ELR (cell line): ENCODE measurements at places on chromosomes 6 and 20.
A peak's percentile ranks its signal among the peaks of the same experiment; 100 is the strongest.

GRCh38 chr6:71724456-71725125 is 161.8 kb upstream of the RIMS1 start:
- DNase-seq, result no peak

- DNase-seq, result no peak
These were observed 25.8 kb downstream of the PRL start for GRCh38 chr6:22271081-22271480.

GRCh38 chr6:29926413-29927274 is 15.7 kb upstream of the HLA-A start:
- DNase-seq, result peak; percentile 24

DNA sequence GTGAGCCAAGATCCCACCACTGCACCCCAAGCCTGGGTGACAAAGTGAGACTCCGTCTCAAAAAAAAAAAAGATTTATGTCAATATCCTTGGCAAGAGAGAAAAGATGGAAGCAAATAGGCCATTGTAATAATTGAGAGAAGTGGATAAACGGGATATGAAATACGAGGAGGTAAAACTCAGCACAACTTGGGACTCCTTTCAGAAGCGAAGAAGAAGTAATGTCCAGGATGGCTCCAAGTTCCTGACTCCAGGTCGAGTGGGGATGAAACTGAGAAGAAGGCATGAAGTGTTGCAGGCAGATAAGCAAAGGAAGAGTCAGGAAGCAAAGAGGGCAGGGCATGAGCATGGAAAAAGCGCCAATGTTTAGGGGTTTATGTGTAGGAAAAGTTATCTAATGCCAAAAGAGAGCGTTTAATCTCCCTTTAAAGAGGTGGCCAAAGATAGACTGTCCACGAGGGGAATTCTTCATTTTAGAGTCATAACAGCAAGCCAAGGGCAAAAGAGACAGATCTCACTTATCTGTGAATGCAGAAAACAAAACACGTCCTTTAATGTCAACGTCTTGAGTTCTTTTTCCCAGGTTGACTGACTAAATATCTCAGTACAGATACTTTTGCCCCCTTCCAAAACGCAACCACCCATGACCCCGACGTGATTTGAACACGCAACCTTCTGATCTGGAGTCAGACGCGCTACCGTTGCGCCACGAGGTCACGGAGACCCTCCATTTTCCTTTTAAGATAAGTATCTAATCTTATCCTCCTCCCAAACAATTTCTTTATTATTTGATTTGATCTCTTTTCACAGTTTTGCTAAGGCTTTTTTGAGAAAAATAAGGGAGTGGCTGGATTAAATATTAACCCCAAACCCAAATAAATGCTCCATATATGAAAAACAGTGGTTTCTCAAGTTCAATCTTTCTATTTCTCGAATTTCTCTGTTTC is 46.3 kb upstream of the BTN3A2 start:
- peak; percentile 42 for DNase-seq

GRCh38 chr6:37005827-37006567 is 542 bp downstream of the FGD2 start:
- no peak for DNase-seq

- DNase-seq, result no peak
These were observed 838 bp upstream of the NKX2-2 start for GRCh38 chr20:21514553-21515251.

DNA sequence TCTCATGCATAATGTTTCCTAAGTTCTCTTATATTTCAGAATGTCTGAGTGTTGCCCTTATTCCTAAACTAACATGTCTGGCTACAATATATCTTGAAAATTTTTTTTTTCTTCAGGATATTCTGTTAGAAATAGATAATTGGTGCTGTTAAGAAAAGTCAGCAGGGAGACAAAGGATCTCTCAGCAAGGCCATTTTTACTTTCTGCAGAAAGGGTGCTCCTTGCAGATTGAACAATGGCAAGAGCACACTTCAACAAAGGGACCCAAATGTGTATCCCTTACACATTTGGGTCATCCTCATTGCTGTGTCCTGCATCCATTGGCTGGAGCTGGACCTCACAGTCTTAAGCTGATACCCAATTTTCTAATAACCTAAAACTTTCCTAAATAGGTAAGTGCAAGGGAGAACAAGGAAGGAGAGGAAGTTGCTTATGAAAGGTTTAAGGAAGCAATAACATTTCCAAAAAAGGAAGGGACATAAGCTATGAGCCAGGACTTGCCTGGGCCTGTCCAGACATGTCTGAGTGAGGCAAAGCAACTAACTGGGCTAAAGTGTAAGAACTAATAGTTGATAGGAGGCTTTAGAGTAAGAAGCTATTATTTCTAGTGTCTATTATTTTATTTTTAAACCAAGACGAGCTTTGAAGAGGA is 429.6 kb downstream of the BCKDHB start:
- no peak for DNase-seq

DNA sequence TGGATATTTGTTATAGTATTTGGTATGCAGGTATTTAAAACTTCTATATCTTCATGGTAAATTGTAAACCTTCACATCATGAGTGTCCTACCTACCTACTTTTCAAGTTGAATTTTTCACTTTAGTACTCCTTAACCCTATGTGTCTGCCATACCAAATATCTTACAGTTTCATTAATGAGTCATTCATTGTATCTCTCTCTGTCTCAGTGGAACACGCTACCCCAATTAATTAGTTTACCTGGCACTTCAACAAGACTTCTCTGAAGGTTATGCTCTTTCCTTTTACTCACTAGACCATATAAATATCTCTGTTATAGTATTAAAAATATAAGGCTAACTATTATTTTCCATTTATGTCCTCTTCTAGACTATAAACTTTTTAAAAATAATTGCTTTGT is 123.9 kb upstream of the GJE1 start:
- no peak for DNase-seq

GRCh38 chr6:43240950-43241349 is 2.3 kb upstream of the TTBK1 start:
- no peak for DNase-seq

GRCh38 chr20:18611492-18611891 is 23.6 kb downstream of the DTD1 start:
- DNase-seq, result no peak

- DNase-seq, result no peak
These were observed 28.4 kb downstream of the IL20RA start for GRCh38 chr6:137016356-137016755.

DNA sequence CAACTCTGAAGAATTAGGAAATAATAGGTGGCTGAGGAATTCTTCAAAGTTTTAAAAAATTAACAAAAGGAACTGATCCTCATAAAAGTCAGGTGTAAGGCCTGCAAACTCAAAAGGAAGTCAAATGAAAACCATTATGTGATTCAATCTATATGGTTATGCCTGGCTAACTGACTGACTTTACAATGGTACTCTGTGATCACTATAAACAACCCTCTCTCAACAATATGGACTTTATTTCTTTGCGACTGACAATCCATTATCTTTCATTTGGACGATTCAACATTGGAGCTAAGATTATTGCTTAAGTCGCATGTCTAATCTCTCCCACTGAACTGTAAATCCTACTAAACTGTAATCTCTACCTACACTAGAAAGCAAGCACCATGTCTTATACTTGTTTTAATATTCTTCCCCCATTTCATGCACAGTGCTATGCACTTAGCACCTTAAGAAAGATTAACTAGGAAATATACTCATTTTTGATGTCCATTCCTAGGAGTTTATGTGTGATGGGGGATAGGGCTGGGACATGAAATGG is 1.4 kb downstream of the STK38 start:
- no peak for DNase-seq

DNA sequence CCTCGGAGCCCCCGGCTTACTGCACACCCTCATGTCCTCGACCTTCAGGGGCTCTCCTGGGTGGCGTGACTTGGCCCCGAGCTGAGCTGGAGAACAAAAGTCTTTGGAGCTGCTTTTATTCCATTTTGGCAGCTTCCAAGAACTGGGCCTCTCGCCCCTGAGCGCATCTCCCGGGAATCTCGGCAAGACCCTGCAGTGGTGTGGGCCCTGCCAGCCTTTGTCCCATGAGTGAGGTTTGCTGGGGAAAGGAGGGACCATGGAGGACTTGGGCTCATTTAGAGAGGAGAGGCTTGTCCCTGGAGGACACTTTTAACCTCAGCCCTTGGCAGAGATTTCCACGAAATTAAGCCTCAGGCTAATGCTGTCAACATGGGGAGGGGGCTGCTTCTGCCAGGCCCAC is 62.3 kb upstream of the SLCO4A1 start:
- no peak for DNase-seq

DNA sequence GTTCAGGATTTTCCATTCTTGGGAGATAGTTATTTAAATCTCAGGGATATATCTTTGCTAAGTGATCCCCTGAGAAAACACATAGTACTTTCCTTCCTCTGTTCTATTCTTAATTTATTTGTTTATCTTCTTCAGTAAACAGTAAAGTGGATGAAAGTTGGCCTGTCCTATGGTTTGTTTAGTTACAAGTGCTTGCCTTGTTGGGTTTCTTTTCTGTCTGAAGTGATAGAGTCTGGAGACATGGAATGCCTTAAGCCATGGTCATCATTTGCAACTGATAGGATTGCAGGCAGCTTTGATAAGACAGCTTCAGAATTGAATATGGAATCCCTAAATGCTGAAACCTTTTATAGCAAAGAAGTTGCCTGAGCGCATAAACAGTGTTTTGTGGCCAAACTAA is 4.9 kb downstream of the ADGRG6 start:
- DNase-seq, result no peak

- DNase-seq, result peak; percentile 72
These were observed 76.0 kb downstream of the ADTRP start for GRCh38 chr6:11702500-11703130.

- no peak for DNase-seq
These were observed 43.0 kb downstream of the PDYN start for GRCh38 chr20:1950836-1951235.

GRCh38 chr6:24721461-24722215 is 2.7 kb upstream of the C6orf62 start:
- DNase-seq, result no peak

- DNase-seq, result peak; percentile 49
These were observed 112.8 kb downstream of the BCAS1 start for GRCh38 chr20:53957451-53958172.

DNA sequence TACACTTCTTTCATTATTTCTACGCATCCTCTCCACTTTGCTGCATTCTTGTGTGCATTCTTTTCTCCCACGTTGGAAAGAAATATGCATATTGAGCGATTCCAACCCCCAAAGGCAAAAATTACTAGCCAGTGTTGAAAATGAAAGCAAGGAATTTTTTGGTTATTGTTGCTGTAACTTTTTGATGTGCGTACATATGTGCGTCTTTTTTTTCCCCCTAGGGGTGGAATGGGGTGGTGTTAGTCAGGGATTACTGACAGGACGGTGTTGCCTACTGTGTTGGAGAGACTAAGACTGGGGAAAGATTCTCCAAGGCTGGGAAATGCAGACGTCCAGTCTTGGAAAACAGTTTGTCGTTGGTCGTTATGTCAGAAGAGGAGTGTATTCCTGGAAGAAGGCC is 44.2 kb upstream of the ESR1 start:
- peak; percentile 25 for DNase-seq

DNA sequence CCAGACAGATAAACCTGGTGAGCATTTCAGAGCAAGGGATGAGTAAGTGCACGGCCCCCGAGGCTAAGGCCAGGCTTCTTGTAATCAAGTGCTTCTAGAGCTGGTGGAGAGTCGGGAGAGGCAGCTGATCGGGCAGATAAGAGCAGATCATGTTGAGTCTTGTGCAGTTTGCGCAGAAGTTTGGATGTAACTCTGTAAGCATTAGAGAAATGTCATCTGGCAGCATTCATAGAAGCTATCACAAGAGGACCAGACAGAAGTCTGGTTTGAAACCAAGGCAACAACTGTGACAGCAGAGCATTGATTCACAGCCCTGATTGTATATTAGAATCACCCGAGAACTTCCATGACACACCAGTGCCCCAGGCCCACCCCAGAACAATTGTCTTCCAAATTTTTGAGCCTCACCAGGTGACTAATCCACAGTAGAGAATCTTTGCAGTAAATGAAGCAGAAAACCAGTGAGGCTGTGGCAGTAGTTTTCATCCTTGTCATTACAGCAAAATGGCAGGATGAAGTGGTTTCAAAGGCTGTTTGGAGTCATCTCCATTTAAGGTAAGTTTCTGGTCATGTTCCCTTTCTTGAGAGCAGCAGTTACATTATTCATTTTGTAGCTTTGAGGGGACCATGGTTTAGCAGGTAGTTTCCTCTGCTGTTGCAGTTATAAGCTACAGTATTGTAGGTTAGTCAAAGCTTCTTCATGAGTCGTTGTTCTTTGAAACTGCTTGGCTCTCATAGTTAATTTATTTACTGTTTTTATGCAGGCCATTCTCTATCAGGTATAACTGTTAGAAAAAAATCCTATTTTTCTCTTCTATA is 84.1 kb downstream of the RNF217 start:
- peak; percentile 79 for DNase-seq

DNA sequence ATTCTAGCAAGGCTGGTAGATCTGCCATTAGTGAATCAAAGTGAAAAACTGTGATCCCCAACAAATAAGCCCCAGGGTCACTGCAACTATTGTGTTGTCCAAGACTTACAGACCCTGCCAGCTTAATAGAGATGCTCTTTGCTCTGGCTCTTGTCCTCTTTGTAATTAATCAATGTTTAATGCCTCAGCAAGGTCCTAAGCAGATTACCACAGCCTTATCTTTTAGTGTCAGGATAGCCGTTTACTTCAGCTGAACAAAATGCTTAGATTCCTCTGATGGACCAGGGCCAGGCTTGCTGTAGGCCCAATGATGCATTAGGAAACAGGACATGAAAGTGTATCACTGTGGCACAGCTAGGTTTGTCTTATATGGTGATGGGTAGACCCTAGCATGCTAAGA is 353.3 kb downstream of the HACE1 start:
- DNase-seq, result no peak

DNA sequence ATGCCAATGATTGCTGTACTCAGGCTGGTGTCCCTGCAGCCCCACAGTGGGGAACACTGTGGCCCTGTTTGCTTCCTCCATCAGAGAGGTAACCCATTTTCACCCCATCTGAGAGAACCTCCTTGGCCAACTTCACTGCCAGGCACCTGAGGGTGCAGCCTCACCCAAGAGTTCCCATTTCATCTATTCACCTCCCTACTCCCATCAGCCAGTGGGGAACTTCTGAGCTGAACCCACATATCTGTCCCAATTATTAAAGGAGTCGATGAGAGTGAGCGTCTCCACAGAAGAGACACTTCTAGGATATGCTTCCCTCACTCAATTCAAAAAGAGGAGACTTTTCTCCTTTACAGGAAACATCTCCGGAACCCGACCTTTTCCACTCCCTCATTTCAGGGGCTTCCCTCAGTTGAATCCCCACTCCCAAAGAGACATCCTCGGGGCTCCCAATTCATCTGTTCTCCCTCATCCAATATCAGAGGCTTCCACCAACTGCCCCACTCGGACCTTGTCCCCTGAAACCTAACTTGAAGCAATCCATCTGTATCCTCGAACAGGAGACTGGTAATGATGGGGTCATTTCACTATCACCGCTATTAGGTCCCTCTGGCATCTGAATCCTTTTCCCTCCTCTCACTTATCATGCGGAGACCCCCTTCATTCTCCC is 988 bp downstream of the UBE2V1 start:
- peak; percentile 22 for DNase-seq
